ENCODE measurements at places on chromosomes 1 and 21.

- no peak for DNase-seq
These were observed 82.2 kb upstream of the NFASC start for GRCh38 chr1:204788470-204788869.

GRCh38 chr1:107541412-107541811 is 400.6 kb downstream of the NTNG1 start:
- DNase-seq, result no peak

GRCh38 chr1:228013935-228014930 is 7.4 kb downstream of the WNT3A start:
- no peak for DNase-seq

DNA sequence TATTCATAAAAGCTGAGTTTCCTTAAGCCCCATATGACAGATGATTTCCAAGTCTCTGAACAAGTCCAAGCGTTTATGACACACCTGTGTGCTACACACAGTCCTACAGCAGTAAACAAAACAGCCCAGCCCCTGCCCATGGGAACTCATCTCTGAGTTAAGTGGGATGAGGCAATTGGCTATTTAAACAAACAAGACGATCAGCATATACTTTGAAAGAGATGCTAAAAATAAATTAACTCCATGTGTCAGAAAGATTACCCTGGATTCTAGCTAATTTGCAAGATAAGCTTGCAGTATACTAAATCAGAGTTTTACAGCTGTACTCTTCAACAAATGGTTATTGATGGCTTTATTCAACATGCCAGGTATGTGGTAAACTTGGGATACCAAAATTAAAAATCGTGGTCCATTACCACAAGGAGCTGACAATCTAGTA is 7.0 kb downstream of the PSMG1 start:
- no peak for DNase-seq

DNA sequence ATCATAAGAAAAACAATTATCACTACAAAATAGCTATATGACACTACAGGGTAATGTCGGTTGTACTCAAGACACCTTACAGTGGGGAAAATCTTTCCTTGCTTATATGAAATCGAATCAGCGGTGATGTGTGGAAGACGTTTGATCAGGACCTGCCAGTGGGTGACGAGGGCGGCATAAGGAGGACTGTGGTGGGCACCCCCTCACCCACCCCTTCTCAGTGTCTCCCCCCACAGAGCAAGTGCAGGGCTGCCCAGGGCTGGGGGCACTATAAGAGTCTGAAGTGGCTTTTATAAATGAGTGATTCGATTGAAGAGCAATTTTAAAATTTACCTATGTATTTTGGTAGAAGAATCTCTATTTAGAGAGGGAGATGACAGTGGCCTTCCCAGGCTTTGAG is 35.8 kb downstream of the CRYAA start:
- DNase-seq, result no peak

GRCh38 chr1:22044690-22045420 is 7.7 kb upstream of the CDC42 start:
- peak; percentile 62 for DNase-seq

- no peak for DNase-seq
These were observed 2.2 kb upstream of the EPHA2 start for GRCh38 chr1:16158025-16158424.

DNA sequence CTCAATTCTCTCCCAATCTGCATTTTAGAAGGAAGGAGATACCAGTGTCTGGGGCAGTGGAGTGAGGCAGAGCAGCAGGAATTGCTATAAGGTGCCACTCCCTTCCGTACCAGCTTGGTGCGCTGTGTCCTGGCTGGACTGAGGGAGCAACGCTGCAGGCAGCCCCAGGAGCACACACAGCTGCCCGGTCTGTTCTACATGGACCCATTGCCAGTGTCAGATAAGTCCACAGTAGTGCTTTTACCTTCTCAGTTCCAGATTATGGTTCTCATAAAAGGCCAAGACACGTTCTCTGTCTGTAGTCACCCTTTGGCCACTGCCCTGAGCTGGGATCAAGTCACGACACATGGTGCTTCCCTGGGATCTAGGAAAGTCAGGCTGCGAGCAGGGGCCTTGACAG is 44.1 kb upstream of the BARHL2 start:
- no peak for DNase-seq

- no peak for DNase-seq
These were observed 49.1 kb downstream of the HLX start for GRCh38 chr1:220928320-220928719.

GRCh38 chr1:98287626-98288025 is 366.8 kb upstream of the DPYD start:
- DNase-seq, result no peak

All from kidney tubule cell (primary cell).